ENCODE measurements at places on chromosomes 6 and 20. TPM values are rescaled to one million over a fixed set of nuclear protein-coding genes. Genes with fewer than 3 reads are reported as not detected.

DNA sequence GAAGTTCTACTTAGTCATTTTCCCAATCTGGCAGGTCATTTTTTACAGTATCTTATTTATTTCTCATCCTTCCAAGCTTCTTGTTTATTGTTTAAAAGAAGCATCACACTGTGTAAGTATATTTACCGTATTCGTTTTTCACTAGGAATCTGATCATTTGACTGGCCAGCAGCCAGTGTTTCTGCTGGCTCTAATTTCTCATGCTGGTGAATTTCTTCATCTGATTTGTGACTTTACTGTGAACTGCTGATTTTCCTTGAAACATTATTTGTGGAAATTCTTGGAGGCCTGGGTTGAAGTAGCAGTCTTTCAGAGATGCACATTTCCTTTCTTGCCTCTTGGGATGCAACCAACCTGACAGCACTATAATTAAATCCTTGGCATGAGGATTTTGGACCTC lies 65.9 kb downstream of the PREP start:
- DNase-seq, result no peak

- DNase-seq, result no peak
Measured at GRCh38 chr6:158046201-158047126, 64.8 kb downstream of the SYNJ2 start.

DNA sequence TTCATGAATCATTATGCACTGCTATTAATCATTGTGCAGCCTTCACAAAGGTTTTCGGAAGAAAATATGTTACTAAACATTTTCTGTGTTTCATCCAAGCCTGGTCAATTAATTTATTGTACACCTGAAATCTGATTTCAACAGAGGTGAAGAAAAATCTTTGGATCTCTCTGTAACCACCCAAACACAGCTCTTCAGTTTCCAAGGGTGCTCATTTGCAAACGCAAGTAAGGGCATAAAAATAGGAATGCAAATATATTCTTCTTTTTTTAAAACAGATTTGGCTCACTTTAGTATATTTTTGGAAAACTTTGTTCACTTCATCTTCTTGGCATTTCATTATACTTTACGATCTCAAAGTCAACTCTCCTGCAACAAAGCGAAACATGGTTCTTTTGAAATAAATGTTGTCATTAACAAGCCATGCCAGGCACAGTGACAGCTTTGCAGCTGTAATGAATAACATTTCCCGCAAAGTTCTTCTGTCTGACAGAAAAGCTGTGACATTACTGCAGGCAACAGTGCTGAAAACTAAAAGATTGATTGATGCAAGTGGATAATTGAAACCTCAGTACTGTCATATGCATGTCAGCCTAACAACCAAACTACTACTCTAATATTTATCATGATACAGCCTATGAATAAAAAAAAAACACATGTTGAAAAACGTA lies 348.3 kb downstream of the FRK start:
- no peak for DNase-seq

- no peak for DNase-seq
Measured at GRCh38 chr20:13453367-13453766, 185.4 kb downstream of the TASP1 start.

SDCBP2 gene
- 0.29 TPM for total RNA-seq

- no peak for DNase-seq
Measured at GRCh38 chr6:66675906-66676305, 968.9 kb upstream of the EYS start.

DNA sequence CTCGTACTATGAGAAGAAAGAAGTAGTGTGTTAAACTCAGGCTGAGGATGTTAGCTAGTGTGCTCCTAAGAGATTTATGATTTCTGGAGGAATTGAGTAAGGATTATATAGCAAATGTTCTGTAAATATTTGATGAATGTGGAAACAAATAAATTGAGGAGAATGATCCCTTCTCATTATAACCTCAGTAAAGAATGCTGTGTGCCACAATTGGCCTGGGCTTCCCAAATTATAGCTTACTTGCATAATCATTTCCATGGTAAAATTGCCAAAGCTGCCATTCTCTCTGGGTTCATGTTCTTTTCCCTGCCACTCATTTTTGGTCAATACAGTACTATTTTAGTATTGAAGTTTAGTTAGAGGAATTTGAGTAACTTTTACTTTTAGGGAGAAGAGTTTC lies 128.5 kb downstream of the FLRT3 start:
- DNase-seq, result no peak

TMEM244 gene
- total RNA-seq, result not detected

BTNL2 gene
- not detected for total RNA-seq

OLIG3 gene
- not detected for total RNA-seq

DNA sequence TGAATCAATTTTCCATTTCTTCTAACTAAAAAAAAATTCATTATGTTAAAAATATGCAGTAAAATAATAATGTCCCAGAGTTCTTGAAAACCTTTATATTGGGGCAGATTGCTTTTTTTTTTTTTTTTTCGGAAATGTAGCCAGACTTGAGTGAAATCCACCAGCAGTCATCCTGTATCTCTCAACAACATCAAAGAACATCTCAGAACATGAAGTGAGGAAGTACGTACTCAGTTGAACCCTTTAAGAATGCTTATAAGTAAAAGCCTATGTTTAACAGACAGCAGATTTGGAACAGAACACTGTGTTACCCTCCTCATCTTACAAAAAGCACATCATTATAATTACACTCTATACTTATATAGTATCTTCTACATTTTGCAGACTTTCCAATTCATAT lies 51.0 kb upstream of the SUPT3H start:
- DNase-seq, result no peak

GRCh38 chr6:2562721-2563451 lies 187.8 kb downstream of the MYLK4 start:
- DNase-seq, result no peak

TSBP1 gene
- total RNA-seq, result not detected

CDKN1A gene
- total RNA-seq, result 142 TPM

CFB gene
- total RNA-seq, result 1.5 TPM
